Adrenal gland (tissue), 19 donors: ENCODE measurements at places on chromosomes 1 and 21. TPM values are rescaled to one million over a fixed set of nuclear protein-coding genes. Genes with fewer than 3 reads are reported as not detected.

WNT4 gene
- 8.1 TPM for polyA plus RNA-seq

DNA sequence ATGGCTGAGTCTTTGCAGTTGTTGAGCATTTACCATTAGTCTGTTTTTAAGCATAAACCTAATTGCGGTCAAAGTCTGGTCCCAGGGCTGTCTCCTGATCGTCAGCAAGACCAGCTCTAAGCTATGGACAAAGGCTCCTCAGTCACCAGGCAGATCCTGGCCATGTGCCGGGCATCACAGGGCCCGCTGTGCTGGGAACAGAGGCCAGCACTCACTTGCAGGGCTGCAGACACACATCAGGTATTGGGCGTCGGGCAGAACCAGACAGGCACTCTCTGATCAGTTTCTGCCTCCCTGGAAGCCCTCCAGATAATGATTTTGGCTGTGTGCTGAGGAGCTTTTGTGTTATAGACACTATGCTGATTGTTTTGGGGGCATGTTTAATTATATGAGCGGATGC is 26.6 kb downstream of the TMEM51 start:
- H3K27me3 ChIP-seq: no peaks in the 10 kb centered on the region
- H3K4me3 ChIP-seq: no peak overlapping the region
- H3K36me3 ChIP-seq: no peaks in the 10 kb centered on the region
- H3K27ac ChIP-seq: no peak overlapping the region

DNA sequence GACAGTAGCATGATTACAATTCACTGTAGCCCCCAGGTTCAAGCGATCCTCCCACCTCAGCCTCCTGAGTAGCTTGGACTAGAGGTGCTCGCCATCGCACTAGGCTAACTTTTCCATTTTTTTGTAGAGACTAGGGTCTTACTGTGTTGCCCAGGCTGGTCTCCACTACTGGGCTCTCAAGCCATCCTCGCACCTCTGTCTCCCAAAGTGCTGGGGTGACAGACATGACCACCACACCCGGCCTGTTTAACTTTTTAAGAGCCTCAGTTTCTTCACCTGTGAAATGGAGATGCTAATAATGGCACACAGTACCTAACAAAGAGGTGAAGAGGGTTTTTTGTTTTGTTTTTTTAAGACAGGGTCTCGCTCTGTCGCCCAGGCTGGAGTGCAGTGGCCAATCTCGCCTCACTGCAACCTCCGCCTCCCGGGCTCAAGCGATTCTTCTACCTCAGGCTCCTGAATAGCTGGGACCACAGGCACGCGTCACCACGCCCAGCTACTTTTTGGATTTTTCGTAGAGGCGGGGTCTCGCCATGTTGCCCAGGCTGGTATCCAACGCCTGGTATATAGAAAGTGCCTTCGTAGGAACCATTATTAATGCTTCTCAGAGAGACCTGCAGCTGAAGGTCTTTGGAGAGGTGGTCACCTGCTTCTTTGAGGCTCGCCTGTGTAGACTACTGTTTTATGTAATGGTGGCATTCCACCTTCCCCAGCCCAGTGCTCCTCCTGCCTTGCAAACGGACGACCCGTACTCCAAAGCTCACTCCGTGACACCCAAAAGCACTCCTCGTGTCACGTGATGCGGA is 567 bp downstream of the PMVK start:
- no peaks in the 10 kb centered on the region for H3K36me3 ChIP-seq
- no peaks in the 10 kb centered on the region for H3K27me3 ChIP-seq
- peak overlapping the region; percentile 99 for H3K27ac ChIP-seq
- peak overlapping the region; percentile 65 for H3K4me3 ChIP-seq

DNA sequence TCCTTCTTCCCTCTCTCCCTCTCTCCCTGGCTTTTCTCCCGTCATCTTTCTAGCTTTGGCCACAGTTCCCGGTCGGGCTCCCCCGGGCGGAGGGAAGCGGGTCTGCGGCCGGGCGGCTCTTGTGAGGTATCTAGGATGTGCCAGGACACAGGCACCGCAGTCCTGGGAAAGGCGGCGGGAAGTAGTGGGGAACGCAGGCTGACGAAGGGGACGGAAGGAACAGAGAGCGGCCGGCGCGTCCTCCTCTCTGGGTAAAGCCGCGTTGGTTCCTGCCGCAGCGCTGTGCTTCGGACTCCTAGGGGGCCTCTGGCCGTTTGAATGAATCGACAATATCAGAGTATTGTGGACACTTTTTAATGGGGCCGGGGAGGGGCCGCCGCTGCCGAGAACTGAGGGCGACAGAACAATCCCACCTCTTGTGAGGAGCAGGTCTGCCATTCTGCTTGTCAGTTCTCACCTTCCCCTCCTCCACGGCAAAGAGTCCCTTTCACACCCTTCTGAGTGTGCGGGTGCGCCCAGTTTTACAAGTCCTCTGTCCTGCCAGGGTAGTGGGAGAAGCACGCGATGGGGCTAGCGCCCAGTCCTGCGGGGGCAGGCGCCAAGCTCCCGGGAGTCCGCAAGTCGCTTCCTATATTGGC is 1.2 kb upstream of the LHX9 start:
- no peak overlapping the region for H3K27ac ChIP-seq
- peaks cover 57% of the 10 kb centered on the region for H3K4me1 ChIP-seq
- peaks cover 97% of the 10 kb centered on the region for H3K27me3 ChIP-seq
- no peak overlapping the region for H3K4me3 ChIP-seq

DNA sequence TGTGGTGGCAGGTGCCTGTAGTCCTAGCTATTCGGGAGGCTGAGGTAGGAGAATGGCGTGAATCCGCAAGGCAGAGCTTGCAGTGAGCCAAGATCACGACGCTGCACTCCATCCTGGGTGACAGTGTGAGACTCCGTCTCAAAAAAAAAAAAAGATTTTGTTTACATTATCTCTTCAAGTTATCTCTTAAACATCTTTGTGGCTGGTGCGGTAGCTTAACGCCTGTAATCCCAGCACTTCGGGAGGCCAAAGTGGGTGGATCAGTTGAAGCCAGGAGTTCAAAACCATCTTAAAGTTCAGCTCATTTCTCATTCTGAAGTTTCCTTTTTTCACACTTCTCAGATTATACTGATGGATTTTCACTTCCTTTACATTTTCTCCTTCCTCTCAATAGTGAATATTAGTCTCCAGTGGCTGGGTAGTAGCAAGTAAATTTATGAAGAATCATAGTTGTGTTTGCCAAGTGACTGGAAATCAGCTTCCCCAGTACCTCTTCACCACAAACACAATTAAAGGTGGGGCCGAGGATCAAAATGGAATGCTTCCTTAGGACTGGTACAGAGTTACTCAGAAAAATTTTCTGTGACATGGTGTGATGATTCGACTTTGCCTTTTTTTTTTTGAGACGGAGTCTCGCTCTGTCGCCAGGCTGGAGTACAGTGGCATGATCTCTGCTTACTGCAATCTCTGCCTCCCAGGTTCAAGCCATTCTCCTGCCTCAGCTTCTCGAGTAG is 13.8 kb downstream of the PIP5K1A start:
- no peaks in the 10 kb centered on the region for H3K27me3 ChIP-seq
- H3K27ac ChIP-seq: no peak overlapping the region
- H3K4me3 ChIP-seq: no peak overlapping the region
- DNase-seq: no peak
- H3K36me3 ChIP-seq: no peaks in the 10 kb centered on the region
- H3K4me1 ChIP-seq: peaks cover 3% of the 10 kb centered on the region

DNA sequence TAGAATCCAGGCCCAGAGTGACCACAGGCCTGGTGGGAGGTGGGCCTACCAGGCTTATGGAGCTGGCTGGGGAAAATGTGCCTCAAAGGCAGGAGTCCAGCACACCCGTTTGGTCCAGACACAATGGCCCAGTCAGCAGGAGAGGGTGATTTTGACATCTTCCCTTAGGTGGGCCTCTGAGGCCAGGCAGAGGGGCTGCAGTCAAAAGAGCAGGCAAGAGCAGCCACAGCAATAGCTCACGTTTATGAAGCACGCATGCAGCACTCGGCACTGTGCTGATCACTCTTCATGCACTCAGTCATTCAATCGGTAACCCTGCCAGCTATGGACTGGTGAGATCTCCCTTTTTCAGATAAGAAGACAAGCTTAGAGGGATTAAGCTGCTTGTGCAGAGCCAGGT is 146.8 kb downstream of the LRIG2 start:
- H3K4me3 ChIP-seq: no peak overlapping the region
- H3K4me1 ChIP-seq: peaks cover 14% of the 10 kb centered on the region
- no peak for DNase-seq
- no peaks in the 10 kb centered on the region for H3K36me3 ChIP-seq
- no peaks in the 10 kb centered on the region for H3K27me3 ChIP-seq
